Activated CD4-positive, alpha-beta T cell treated with anti-CD3 and anti-CD28 coated beads, Interleukin-2, amount 50 U/mL, for 4 hours (primary cell): ENCODE measurements at places on chromosomes 7 and 10.

- no peak for DNase-seq
Observed at GRCh38 chr10:23459308-23459939, 20.5 kb downstream of the OTUD1 start.

- no peak for DNase-seq
Observed at GRCh38 chr10:125768219-125768855, 7.3 kb downstream of the MMP21 start.

- DNase-seq, result no peak
Observed at GRCh38 chr10:36437367-36437766, 688.0 kb upstream of the ANKRD30A start.

GRCh38 chr10:131148270-131148669 lies 163.3 kb downstream of the TCERG1L start:
- DNase-seq, result no peak

- DNase-seq, result no peak
Observed at GRCh38 chr10:110967645-110968044, 48.2 kb downstream of the SHOC2 start.
